Muscle of back (tissue), 13 donors: ENCODE measurements at places on chromosomes 13 and 19.

DNA sequence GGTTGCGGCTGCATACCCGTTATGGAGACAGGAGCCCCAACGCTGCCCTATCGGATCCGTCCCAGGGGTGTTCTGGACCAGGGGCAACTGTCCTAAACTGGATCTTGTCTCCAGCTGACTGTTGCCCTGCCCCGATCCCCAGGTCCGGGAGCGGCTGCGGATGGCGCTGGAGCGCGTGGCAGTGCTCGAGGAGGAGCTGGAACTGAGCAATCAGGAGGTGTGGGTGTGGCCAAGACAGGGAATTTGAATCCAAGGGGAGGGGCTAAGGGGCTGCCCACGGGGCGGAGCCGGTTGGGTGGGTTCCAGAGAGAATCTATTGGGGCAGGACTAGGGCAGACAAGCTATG is 9.9 kb downstream of the PPFIA3 start:
- DNase-seq: no peak

DNA sequence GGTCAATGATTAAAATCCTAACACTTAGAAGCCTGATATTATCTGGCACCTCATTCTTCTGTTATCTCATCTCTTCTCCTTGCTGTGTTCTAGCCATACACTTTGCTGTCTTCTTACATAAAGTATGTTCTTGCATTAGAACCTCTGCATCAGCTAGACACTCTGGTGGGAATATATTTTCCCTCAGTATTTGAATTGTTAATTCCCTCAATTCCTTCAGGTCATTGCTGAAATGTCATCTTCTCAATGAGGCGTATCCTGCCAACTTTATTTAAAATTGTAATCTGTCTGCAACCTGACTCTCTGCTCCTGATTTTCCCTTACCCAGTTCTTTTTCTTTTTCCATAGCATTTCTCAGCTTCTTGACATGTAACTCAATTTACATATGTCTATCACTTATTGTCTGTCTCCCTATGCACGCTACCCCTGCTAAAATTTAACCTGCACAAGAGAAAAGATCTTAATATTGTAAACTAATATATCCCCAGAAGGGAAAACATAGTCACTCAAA is 138.2 kb downstream of the UGGT2 start:
- no peak for DNase-seq

GRCh38 chr13:112106478-112107141 is 39.7 kb downstream of the SOX1 start:
- no peak for DNase-seq

- DNase-seq: no peak
Observed at GRCh38 chr19:32063601-32064000, 281.8 kb upstream of the ZNF507 start.

DNA sequence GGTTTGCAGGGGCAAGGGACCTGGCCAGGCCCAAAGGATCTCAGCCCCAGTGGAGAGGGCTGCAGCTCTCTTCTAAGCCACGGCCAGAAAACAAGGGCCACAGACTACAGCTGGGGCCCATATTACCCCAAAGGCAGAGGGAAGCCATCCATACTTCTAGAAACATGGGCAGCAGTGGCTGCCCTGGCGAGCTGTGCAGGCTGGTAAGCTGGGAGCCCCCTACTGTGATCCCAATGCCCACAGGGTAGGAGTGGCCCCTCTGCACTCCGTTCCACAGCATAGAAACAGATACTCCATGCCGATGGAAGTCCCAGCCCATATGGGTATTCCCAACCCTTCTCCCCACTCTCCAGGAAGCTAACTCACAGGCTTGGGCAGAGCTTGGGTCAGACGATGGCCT is 25.1 kb downstream of the VSTM2B start:
- no peak for DNase-seq

DNA sequence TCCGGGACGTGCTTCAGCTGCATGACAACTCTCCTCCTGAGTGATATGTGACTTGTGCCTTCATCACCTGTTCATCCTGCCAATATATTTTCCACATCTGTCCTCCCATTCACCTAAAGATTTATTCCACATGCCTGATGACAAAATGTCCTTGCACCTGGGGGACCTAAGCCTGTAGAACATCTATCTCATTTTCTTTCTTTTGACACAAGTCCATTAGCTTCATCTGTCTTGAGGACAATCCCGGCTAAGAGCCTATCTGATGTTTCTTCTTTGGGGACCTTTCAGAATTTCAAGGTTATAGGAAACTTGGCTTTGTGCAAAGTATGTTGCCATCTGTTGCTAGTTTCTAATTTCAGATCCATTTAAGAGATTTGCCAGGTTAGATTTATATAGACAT is 41.1 kb downstream of the ITGBL1 start:
- no peak for DNase-seq

DNA sequence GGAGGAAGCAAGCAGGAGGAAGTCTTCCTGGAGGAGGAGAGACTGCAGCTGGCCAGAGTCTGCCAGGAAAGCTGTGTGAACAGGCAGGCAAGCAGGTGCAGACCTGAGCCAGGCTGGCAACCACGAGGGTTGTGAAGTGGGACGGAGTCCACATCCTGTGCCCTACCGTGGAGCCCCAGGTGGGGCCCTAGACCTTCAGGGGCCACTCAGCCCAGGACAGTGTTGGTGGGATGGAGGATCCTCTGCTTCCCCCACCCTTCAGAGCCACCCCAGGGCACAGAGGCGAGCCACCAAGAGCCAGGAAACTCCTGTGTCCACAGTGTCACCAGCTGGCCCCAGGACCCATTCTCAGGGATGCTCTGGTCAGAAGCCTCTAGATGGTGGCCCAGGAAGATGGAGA is 8.4 kb upstream of the VSTM2B start:
- DNase-seq: no peak

DNA sequence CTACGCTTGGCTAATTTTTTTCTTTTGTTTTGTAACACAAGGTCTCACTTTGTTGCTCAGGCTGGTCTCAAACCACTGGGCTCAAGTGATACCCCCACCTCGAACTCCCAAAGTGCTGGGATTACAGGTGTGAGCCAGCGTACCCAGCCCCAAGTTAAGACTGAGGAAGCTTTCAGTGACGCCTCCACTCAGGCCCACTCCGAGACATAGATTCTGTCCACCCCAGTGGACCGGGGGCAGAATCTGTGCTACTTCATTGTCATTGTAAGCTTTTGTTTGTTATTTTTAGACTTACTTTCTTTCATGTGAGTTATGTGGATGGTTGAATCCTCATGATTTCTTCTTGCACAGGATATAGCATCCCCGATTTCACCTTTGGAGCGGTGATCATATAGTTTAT is 156.9 kb upstream of the TSHZ3 start:
- no peak for DNase-seq

GRCh38 chr13:95228130-95228529 is 73.1 kb downstream of the ABCC4 start:
- no peak for DNase-seq
